NCI-H187 (cell line): ENCODE measurements at places on chromosomes 2 and 18.

DNA sequence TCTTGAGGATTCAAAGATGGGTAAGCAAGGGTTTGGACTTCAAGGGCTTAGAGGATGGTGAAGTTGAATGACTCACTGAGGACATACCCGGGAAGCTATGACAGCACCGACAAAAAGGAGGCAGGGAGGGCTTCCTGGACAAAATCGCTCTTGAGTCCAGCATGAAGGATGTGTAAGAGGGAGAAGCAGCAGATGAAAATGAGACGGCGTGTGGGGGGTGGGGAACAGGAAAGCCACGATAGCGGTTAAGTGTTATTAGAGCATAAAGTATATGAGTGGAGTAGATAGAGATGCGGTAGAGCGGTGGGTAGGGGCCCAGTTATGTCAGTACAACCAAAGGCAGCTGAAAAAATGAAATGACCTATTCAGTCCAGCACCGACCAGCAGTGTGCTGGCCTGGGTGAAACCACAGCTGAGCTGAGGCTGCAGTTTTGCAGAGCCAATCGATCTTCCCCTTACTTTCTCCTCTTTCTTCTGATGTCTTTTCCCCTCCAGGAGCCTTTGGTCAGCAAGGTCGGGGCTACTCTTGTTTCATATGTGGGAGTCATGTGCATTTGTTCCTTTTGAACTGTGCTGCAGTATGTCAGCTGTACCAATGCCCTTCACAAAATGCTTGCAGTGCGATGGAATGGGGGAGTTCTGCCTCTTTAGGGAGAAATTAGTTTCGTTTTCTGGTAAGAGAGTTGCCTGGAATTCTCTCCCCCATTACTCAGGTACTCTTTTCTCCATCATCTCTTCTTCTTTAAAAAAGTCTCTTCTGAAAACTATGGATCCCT is 2.0 kb upstream of the THUMPD2 start:
- no peak for DNase-seq

GRCh38 chr2:208783184-208783583 is 376.6 kb downstream of the PTH2R start:
- DNase-seq = no peak

GRCh38 chr18:14015416-14015815 is 100.1 kb upstream of the MC2R start:
- no peak for DNase-seq

DNA sequence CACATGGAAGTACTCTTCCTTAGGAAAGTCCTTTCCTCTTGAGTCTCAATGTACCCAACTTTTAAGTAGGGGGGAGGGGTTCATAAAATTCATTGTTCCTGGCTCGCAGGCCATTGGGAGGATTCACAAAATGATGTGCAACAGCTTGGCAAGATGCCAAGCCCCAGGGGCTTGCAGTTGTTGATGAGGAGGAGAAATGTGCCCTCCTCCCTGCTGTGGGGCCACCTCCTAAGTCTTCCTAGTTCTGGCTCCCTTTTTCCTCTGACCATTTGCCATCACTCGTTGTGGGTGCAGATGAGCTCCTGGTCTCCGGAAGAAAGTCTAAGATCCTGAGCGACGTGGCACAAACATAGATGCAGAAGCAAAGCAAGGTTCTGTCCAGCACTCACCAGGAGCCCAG is 435.4 kb downstream of the EIPR1 start:
- no peak for DNase-seq

GRCh38 chr18:1252534-1252933 is 347.9 kb downstream of the ADCYAP1 start:
- DNase-seq = no peak

- DNase-seq = no peak
These were observed 7.6 kb downstream of the WDR35 start for GRCh38 chr2:19982268-19982667.

GRCh38 chr2:184351126-184351525 is 247.2 kb upstream of the ZNF804A start:
- no peak for DNase-seq

- DNase-seq = no peak
These were observed 231.4 kb downstream of the SEPTIN10 start for GRCh38 chr2:109382226-109382895.

DNA sequence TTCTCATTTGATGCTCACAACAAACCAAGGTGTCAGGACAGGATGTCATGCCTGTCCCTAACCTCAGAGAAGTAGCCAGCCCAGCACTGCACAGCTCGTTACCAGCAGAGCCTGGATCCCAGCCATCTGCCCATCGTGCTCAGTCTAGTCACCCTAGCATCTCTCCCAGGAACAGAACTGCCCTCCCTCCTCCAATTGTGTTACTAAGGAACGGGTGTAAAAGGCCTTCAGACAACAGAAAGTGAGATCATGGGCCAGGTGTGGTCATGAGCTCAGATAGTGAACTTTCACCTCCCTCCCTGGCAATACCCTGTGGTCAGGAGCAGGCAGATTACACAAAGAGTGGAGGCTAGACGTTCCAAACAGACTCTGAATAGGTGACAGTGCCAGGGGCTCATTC is 111.8 kb upstream of the PPP1CB start:
- no peak for DNase-seq

DNA sequence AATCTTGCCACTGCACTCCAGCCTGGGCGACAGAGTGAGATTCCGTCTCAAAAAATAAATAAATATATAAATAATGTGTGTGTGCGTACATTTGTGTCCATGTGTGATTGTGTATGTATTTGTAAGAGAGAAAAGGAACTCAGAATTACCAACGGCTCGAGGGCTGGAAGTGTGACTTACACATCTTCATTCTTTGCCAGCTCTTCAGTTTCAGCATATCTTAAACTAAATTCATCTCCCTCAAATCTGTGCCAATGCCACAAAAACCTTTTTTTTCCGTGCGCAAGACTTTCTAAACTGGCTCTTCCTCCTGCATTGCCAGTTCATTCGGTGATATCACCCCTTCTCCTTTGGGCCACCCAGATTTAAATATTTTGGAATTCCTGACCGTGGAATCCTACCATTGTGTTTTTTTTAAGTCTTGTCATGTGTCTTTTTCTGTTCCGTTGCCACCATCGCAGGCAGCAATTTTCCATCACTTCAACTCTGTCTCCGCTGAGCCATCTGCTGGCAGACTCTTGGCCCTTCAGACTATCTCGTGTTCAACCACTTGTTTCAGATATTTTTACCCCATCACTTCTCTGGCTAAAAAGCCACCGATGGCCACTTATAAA is 77.0 kb upstream of the ZNF532 start:
- no peak for DNase-seq

- no peak for DNase-seq
These were observed 63.4 kb upstream of the CYP20A1 start for GRCh38 chr2:203175371-203175770.

DNA sequence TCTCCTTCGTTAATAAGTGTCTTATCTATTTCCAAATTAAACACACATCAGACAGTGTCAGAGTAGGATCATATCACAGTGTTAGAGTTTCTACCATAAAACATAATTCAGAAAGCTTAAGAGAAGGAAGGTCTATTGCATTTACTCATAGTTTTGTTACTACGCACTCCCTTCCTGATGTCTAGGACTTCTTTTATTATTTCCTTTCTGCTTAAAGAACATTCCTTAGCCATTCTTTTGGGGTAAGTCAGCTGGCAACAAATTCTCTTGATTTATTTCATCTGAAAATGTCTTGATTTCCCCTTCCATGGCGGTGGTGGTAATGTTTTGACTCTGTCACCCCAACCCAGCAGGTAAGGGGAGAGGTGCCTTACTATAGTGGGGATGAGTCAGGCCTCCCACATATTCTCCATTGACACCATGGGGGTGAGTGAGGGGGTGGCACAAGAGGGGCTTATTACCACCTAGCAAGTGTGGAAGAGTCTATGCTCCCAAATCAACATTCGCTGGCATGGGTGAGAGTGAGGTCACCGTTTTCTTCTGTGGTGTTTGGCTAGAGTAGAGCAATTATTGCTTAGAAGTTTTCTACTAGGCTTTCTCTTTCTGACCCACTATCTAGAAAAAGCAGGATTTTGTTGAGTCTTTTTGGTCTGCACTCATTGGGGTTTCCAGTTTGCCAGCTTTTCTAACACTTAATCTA is 29.9 kb downstream of the ABCB11 start:
- DNase-seq = no peak

GRCh38 chr18:21341141-21341540 is 99.1 kb downstream of the GREB1L start:
- no peak for DNase-seq

- no peak for DNase-seq
These were observed 184.2 kb downstream of the RND3 start for GRCh38 chr2:150303281-150303680.

- DNase-seq = no peak
These were observed 153.6 kb downstream of the NCKAP5 start for GRCh38 chr2:133414486-133415209.

GRCh38 chr18:50053111-50053510 is 141.8 kb downstream of the MYO5B start:
- DNase-seq = no peak

GRCh38 chr2:224258059-224258458 is 143.8 kb downstream of the FAM124B start:
- no peak for DNase-seq

GRCh38 chr2:222686086-222686750 is 14.8 kb downstream of the MOGAT1 start:
- no peak for DNase-seq

- no peak for DNase-seq
These were observed 2041.2 kb upstream of the PIK3C3 start for GRCh38 chr18:39913672-39914366.

GRCh38 chr18:69455125-69455524 is 54.4 kb downstream of the DOK6 start:
- no peak for DNase-seq

DNA sequence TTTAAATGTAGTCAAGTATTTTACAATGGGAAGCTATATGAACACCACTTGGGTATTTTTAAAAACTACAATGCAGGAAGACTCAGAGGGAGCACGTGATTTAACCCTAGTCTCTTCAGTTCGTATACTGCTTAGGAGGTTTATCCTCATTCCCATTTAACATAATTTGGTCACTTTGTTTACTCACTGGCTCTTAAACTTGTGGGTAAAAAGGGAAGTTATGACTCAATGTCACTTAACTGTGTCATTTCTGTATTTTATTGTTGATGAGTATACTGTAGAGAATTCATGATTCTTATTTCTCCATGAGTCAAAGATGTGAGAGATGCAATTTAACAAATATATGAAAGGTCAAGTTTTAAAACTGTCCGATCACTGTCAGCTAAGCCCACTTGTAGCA is 48.2 kb downstream of the SLC66A3 start:
- no peak for DNase-seq

DNA sequence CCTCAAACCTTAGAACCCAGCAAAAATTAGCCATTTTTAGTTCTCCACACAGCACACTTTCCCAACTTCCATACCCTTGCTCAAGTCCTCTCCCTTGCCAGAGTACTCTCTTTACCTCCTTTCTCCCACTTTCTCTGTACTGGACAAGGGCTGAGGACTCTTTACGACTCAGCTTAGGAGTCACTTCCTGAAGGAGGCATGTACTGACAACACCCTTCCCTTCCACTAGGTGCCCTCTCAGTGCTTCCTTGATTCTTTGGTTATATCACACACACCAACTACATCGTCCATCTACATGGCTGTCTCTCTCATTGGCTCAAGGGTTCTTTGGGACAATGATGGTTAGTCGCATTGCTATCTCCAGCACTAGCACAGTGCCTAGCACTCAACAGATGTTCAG is 5.2 kb upstream of the C18orf63 start:
- DNase-seq = no peak

GRCh38 chr2:5692561-5693286 is 540 bp downstream of the SOX11 start:
- DNase-seq = peak; percentile 86

DNA sequence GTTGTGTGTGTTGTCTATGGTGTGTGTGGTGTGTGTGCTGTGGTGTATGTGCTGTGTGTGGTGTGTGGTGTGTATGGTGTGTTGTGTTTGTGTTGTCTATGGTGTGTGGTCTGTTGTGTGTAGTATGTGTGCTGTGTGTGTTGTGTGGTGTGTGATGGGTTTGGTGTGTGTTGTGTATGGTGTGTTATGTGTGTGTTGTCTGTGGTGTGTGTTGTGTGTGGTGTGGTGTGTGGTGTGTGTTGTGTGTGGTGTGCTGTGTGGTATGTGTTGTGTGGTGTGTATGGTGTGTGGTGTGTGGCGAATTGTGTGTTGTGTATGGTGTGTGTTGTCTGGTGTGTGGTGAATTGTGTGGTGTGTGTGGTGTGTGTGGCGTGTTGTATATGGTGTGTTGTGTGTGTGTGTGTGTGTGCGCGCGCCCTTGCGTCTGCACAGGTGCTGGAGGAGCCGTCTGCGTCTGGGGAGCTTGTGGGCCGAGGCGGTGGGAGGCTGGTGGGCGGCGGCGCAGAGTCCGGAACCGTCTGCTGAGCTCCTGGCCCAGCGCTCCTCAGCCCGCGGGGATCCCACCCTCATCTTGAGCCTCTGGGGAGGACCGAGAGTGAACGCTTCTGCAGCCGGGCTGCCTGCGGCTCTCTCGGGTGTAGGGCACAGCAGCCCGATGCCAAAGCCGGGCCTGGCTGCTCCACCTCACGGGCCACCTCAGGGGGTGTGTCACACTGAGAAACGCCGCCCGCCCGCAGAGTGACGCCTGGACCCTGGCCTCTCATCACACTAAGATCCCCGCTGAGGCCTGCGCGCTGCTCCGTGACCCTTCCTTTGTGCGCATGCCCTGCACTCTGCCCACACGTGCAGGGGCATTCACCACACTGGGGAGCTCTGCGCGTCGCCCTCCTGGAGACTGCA is 8.8 kb upstream of the ADI1 start:
- DNase-seq = no peak

DNA sequence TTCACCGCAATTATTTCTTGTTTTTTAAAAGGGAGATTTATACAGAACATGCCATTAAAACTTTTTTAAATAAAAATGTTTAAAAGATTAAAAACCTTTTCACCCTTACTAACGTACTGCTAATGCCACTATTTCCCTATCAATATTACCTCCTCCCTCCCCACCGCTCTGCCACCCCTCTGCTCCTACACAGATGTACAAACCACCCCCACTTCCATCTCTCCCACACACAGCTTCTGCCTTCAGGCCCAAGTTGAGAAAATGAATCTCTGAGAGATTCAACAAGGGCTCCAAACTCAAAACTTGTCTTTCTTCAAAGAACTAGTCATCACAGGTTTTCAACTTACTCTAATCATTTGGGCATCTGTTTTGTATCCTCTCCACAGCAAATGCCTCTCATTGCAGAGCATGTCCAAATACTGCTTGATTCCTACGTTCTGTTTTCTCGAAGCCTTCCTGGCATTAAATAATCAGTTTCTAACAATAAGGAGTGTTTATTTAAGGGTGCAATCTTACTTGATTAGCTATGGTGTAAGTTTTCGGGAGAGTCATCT is 32.1 kb downstream of the FARSB start:
- DNase-seq = no peak

GRCh38 chr2:58899692-58900091 is 658.6 kb upstream of the FANCL start:
- DNase-seq = no peak

DNA sequence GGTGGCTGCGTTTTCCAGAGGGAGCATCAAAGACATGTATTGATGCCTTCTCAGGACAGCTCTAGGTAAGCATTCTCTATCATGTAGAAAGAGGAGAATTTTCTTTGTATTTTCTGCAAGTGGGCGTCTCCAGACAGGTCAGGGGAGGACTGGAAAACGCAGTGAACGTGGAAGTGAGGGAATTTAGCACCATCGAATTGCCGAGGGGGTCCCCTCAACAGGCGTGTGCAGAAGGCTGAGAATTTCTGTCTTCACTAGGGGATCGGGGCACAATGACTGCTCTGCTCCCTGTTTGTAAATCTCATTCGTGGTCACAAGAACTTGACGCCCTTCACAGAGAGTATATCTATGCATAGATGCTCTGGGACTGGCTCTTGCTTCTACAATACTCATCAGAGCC is 5.0 kb upstream of the NTSR2 start:
- DNase-seq = no peak
